CMK (cell line): ENCODE measurements at places on chromosomes 16 and 17.

DNA sequence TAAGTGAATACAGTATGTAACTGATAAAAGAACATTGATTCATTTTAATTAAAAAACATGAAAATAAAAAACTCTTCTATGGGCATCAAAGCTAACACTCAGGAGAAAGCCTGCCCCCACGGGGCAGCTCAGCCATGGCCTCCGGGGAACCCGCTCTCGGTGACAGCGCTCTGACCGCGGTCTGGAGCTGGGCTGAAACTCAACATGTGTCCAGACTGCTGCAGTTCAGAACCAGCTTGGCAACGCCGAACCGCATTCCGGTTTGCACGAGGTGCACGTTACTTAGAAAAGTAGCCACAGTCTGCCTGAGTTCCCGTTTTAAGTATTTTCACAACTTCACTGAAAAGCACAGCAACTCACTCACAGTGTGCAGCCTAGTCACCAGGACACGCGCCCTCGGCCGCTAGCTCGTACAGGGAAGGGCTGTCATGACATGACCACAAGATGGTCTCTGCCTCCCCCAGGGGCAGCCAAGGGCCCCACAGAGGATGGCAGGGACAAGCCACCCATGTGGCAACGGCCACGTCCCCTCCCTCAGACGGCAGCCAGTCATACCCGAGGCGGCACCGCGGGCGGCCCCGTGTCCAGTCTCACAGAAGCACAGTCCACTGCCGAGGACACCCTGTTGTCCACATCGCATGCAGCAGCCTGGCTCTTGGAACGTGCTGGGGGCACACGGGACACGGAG is 77.1 kb upstream of the METRNL start:
- no peak for DNase-seq

GRCh38 chr16:4685776-4686496 is 7.4 kb upstream of the NUDT16L1 start:
- no peak for DNase-seq

DNA sequence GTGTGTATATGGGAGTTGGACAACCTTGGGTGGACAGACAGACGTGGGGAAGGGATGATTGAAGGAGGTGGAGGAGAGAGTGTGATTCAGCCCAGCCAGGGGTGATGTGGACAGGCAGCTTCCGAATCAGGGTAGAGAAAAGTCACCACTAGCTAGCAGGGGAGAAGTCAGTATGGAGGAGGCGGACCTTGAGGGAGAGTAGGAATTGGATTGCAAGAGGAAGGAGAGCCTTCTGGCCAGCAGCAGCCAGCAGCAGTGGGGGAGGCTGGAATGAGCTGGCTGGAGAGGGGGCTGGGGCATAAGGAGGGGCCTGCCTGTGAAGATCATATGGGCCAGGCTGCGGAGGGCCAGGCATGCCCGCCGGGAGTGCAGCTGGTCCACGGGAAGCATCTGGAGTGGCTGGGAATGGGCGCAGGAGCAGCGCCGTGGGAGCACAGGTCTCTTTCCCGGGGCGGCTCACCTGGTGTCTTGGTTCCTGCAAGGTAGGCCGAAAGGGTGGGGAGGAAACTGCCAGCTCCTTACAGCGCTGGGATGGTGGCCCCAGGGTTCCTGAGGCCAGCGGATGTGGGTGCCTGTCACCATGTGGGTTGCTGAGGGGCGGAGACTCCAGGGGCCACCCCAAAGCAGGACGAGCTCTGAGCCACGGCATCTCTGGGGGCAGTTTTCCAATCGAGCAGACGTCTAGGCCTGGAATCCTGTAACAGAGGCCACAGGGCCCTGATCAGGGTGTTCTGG is 235.3 kb downstream of the SEC14L1 start:
- DNase-seq = no peak

DNA sequence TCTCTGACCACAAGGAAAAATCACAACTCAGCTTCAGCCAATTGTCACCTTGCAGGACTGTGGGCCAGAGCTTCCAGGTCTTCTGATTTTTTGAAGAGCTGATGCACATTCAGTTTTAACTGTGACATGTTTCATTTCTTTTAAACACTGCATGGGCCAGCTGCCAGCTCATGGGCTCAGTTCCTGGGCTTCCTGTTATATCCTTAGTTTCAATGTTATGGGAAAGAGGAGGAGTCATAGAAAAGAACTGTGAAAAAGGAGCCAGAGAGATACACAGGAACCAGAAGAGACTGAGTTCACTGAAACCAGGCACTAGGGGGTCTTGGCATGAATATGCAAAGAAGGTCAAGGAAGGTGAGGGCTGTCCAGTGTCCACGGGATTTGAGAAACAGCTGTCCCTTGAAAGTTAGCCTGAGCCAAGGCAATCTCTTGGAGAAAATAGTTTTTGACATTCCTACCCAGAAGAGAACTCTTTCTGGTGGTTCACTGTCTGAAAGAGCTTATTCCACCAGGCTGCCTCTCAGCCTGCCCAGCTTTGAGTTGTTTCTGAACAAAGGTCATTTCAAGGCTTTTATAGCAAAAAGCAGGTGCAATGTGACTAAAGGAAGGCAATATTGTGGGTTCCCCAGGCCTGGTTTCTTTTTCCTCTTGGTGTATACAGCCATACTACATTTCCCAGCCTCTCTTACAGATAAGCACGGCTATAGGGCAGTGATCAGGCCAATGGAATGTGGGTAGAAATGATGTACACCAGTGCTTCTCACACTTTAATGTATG is 10.5 kb downstream of the PDILT start:
- DNase-seq = no peak

- no peak for DNase-seq
These were observed 31.7 kb downstream of the MBTD1 start for GRCh38 chr17:51228161-51228560.

GRCh38 chr17:43641416-43641815 is 20.3 kb downstream of the MEOX1 start:
- no peak for DNase-seq

- DNase-seq = no peak
These were observed 151.9 kb upstream of the GSE1 start for GRCh38 chr16:85461022-85461813.

- no peak for DNase-seq
These were observed 22.3 kb downstream of the MOSMO start for GRCh38 chr16:22030087-22030812.

GRCh38 chr16:2751577-2752034 is 832 bp upstream of the SRRM2 start:
- no peak for DNase-seq

GRCh38 chr16:81940781-81941560 is 70.3 kb downstream of the SDR42E1 start:
- DNase-seq = no peak

DNA sequence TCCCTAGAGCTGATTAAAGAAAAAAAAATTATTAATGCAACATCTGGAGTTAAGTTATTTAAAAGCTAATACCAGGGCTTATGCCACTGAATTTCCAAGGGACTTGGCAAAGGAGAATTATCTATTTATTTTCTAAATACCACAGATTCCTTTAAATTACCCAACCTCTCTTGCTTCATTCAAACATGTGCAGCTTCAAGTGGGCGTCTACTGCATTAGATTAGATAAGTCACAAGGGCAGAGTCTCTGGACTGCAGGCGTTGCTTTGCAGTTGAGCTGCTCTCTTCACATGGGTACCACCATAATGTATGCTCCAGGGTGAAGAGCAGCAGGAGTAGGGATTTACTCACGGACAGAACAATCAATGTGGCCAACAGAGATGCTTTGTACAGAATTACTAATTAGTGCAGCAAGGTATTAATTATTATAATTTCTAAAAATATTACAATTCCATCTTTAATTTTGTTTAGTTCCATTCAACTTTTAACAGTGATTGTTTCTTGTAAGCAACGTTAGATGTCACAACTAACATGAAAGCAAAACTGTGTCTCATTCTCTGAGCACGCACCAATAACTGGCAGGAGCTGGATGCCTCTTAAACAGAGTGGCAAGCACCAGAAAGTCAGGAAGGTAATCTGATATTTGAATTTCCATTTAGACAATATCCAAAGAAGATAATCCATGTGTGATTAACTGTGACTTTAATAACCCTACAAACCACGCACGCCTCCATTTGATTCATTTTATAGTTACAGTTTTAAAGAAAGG is 214.2 kb downstream of the STX8 start:
- DNase-seq = no peak

GRCh38 chr17:44543213-44543904 is 13.9 kb upstream of the FZD2 start:
- no peak for DNase-seq

- no peak for DNase-seq
These were observed 2.7 kb downstream of the PHKG2 start for GRCh38 chr16:30750876-30751465.

- DNase-seq = no peak
These were observed 18.7 kb downstream of the UQCRC2 start for GRCh38 chr16:21971856-21972255.

DNA sequence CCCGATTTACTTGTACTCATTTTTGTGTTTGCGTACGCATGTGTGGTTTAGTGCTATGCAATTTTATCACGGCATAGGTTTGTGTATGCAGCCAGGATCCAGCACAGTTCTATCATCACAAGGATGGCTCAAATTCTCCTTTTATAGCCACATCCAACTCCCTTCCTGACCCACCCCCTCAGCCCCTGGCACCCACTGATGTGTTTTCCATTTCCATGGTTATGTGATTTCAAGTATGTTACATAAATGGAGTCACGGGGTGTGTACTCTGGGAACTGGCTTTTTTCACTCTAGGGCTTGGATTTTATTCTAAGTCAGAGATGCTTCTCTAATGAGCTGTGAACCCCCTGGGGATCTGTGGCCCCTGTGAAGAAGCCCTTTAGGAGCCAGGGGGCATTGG is 16.8 kb downstream of the IL4R start:
- no peak for DNase-seq

GRCh38 chr17:29051731-29052130 is 8.8 kb downstream of the PIPOX start:
- no peak for DNase-seq

DNA sequence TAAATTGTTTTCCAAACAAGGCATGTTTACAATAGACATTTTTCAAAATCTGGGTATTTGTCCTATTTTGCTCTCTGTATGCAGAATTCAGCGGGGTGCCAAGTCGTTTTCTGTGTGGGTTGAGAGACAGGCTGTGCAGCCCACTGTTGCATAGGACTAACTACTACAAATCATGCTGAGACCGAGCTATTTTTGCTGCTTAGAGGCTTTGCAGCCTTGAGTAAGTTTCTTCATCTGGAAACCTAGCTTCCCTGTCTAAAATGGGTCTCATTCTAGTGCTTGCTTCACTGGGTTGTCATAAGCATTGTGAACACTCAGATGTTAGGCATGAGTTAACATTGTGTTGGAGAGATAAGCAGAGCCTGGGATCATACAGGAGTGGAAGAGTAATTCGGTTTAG is 1.3 kb downstream of the PRPSAP2 start:
- DNase-seq = no peak
